ENCODE measurements at places on chromosomes 7 and 10. TPM values are rescaled to one million over a fixed set of nuclear protein-coding genes. Genes with fewer than 3 reads are reported as not detected.

- no peaks in the 10 kb centered on the region for H3K4me1 ChIP-seq
- no peak overlapping the region for H3K4me3 ChIP-seq
- no peaks in the 10 kb centered on the region for H3K36me3 ChIP-seq
- no peak for DNase-seq
These were observed 168.0 kb downstream of the DKK1 start for GRCh38 chr10:52481986-52482555.

- DNase-seq: peak; percentile 91
- no peak overlapping the region for H3K4me3 ChIP-seq
- H3K27ac ChIP-seq: peak overlapping the region; percentile 73
- peaks cover 57% of the 10 kb centered on the region for H3K4me1 ChIP-seq
- H3K36me3 ChIP-seq: peaks cover 15% of the 10 kb centered on the region
These were observed 126.5 kb downstream of the ZMIZ1 start for GRCh38 chr10:79195091-79195923.

DNA sequence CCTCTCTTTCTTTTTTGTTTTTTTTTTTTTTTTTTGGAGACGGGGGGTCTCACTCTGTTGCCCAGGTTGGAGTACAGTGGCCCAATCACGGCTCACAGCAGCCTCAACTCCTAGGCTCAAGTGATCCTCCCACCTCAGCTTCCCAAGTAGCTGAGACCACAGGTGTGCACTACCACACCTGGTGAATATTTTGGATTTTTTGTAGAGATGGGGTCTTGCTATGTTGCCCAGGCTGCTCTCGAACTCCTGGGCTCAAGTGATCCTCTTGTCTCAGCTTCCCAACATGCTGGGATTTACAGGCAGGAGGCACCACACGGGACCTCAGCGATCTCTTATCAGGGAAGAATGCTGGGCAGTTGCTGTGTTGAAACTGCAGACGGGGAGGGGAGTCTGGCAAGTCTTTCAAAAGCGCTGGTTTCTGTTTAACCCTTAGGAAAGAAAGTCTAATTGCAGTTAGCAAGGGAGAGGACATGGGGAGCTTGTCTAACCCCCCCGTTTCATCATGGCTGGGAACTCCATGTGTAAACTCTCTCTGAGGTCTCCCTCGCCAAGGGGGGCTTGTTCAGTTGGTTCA is 39.6 kb upstream of the LMTK2 start:
- DNase-seq: no peak
- H3K4me1 ChIP-seq: no peaks in the 10 kb centered on the region
- no peak overlapping the region for H3K4me3 ChIP-seq

GRCh38 chr10:5860066-5860465 is 29.6 kb downstream of the ANKRD16 start:
- H3K36me3 ChIP-seq: no peaks in the 10 kb centered on the region
- DNase-seq: no peak
- no peaks in the 10 kb centered on the region for H3K4me1 ChIP-seq
- H3K4me3 ChIP-seq: no peak overlapping the region

The FBXL13 gene
- 3.4 TPM for total RNA-seq
